ENCODE measurements at places on chromosomes 6 and 20.

DNA sequence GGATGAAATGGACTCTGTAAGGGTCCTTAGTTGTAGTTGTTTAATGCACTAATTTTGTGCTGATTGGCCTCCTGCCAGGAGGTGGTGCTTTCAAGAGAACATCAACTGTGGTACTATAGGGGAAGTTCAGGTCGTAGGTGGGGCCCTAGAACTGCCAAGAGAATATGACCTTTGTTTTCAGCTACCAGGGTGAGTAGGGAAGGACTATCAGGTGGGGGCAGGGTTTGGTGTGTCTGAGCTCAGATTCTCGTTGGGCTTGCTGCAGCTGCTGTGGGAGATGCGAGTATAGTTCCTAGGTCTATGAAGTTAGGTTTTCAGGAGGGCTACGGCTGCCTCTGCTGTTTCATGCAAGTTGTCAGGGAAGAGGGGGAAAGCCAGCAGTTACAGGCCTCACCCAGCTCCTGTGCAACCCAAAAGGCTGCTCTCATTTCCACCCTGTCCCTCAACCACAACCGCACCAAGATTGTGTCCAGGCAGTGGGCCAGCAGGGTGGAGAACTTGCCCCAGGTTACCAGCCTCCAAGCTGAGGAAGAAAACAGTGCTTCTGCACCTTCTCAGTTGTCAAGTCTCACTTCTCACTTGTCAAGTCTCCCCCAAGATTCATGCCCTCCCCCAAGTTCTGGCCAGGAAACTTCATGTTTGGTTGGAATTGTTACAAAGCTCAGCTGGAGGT lies 626.5 kb upstream of the MAP3K7 start:
- DNase-seq = no peak

DNA sequence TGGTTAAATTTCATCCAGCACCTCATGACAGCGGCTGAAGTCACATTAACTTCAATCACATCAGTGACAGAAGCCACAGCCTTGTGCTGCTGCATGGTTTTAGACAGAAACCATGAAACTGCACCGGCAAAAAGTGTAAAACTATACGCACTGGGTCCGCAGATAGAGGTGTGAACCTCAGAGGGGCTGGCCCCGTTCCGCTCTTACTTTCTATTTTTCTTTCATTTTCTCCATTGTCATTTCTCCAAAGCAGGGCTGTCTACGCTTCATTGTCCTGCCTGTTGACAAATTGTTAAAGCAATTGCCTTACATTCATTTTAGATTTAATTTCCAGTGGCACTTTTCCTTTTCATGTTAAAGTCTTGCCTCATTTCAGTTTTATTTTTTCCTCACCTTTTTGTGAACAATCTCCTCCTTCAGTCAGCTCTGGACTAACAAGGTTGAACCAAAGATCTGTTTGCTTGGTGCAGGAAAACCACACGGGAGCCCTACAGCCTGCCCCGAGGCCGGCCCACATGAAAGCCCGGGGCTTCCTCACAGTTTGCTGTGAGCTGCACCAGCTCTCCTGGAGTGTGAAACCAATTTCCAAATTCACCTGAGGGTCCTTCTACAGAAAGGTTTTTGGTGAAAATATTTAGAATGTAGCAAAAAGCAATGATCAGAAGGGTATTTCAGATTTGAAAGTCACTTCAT lies 63.7 kb downstream of the PRR18 start:
- DNase-seq = no peak

GRCh38 chr6:37625591-37626374 lies 71.9 kb downstream of the MDGA1 start:
- DNase-seq = no peak

DNA sequence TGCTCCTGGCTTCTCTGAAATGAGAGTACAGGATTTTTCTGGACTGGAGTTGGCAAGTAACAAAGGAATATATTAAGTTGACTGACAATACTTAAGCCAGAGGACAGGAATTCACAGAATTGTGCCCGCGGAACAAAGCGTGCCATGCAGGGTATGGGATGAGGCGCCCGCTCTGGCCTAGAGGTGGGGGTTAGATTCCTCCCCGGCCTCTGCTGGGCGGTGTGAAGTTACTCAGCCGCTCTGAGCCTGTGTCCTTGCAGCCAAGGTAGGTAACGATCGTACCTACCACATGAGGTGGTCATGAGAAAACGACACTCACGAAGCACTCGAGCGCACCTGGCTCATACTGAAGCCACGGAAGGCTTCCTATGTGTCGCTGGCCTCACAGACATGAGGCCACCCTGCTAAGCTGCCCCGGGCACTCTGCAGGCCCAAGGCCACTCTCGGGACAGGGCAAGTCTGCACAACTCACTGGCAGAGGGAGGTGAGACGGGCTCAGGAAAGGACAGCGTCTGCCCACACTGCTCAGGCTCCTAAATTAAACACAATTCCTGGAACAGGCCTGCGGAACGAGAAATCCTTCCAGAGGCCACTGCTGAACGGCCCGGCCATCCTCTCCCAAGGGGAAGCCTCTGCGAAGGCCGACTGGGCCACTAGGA lies 70.8 kb downstream of the PSMG4 start:
- no peak for DNase-seq

DNA sequence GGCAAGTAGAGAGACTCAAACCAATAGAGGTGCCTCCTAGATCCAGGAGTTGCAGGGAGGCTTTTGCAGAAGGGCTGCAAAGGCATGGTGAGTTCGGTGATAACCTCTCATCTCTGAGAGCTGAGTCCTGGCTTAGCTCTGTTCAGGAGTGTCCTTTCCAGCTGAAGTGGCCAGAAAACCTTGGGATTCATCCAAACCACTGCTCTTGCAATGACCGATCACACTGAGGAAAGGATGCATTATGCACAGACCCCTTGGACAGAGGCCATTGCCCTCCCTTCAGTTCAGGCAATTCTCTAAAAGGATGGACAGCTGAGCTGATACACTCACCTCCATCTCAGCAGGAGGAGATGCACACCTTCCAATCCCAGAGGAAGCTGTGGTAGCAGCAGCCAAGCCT lies 158.8 kb upstream of the ENPP5 start:
- DNase-seq = no peak

- no peak for DNase-seq
Measured at GRCh38 chr6:35492258-35492973, 4.5 kb downstream of the TEAD3 start.

DNA sequence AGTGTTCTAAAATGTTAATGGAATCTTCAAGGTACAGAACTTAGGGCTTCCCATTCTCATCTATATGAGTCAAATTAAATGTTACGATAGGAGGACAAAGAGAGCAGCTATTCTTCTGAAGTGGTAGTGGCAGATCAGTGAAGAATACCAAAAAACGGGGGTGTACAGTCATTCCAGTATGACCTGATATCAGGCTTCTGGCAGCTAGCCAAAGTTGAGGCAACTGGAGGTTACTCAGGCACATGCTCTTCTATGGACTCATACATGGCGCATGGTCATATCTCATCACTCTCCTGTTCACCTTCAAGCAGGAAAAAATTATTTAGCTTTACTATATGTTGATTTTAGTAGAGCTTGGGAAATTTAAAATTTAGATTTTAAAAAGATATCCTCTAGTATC lies 1608.8 kb downstream of the GRIK2 start:
- DNase-seq = no peak

- no peak for DNase-seq
Measured at GRCh38 chr20:49104365-49104648, 58.2 kb downstream of the CSE1L start.

GRCh38 chr6:1962201-1962600 lies 283.2 kb downstream of the GMDS start:
- DNase-seq = no peak

DNA sequence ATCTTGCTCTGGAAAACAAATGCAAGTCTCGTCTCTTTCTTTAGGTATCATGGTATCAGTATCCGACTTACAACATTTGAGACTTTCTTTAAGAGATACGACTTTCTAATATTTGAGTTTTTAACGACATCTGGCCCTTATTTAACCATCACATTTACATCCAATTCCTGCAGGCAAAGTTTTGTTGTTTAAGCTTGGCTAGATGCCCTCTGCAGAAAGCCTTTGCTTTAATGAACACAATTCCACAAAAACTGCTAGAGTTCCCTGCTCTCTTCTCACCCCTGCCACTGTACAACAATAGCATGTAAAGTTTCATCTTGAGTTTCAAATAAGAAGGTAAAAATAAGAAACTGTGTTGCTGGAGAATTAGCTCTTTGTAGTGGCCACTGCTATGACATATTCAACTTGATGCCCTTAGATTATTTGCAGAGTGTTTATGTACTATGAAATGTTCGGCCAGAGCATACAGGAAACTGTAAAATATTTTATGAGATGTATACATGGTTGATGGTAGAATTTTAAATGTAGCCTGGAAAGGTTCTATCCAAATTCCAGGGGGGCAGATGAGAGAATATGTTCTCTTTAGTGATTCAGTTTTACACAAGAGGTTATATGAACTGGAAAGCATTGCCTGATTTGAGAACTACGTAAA lies 438.6 kb downstream of the CDC5L start:
- no peak for DNase-seq

DNA sequence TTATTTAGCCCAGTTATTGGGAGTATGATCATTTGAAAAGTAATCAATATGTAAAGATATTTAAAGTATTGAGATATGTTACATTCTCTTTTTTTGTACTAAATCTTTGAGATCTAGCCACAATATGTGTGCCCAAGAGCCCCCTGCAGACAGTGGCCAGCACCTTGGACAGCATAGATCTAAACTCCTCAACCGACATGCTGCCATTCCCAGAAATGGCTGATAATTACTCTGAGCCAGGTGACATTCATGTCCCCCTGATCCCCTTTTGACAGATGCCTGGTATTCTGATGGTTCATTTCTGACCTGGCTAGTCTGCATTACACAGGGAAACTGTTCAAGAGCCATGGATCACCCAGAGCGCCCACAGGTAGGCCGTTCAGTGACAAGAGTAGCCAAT lies 177.1 kb downstream of the ZDHHC14 start:
- no peak for DNase-seq

Measured in hippocampal formation (tissue), 2 donors.